Thyroid gland (tissue), 4 donors: ENCODE measurements at places on chromosomes 13 and 19. TPM values are rescaled to one million over a fixed set of nuclear protein-coding genes. Genes with fewer than 3 reads are reported as not detected.

Gene IGSF23
- not detected for total RNA-seq

GRCh38 chr13:102572323-102572722 is 24.5 kb upstream of the TPP2 start:
- DNase-seq, result no peak

Gene PBX4
- 62.4 TPM for total RNA-seq

DNA sequence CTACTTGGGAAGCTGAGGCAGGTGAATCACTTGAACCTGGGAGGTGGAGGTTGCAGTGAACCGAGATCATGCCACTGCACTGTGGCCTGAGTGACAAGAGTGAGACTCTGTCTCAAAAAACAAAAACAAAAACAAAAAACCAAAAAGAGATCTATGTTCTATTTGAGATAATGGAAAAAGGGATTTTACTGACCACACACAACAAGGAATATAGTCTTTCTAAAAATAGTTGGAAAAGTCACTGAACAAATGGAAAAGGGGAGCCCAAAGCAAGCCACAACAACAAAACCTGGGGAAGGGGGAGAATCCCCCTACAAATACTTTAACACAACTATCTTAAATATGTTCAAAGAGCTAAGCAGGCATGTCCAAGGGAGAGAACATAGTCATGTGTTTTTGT is 37.3 kb downstream of the ZNF558 start:
- DNase-seq, result no peak

Gene MAG
- total RNA-seq, result 1.7 TPM

DNA sequence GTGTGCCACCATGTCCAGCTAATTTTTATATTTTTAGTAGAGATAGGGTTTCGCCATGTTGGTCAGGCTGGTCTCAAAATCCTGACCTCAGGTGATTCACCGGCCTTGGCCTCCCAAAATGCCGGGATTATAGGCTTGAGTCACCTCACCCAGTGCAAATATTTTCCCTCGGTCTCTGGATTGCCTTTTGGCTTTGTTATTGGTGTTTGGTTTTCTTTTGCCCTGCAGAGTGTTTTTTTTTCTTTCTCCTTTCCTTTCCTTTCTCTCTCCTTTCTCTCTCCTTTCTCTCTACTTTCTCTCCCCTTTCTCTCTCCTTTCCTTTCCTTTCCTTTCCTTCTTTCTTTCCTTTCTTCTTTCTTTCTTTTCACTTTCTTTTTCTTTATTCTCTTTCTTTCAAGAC is 33.2 kb downstream of the KDM4B start:
- no peak for DNase-seq

DNA sequence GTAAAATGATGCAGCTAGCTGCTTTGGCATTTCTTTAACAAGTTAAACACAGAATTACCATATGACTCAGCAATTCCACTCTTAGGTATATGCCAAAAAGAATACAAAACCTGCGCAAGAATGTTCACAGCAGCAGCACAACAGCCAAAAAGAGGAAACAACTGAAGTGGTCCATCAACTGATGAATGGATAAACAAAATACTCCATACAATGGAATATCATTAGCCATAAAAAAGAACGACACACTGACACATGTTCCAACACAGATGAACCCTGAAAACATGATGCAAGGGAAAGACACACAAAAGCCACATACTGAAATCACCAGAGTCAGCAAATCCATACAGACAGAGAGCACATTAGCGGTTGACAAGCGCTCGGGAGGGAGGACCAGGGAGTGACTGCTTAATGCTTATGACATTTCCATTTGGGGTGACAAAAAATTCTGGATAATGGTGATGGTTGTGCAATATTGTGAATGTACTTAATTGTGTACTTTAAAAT is 3.0 kb downstream of the PCID2 start:
- no peak for DNase-seq

- no peak for DNase-seq
Measured at GRCh38 chr13:20700288-20700687, 3.2 kb upstream of the IL17D start.

GRCh38 chr13:48155848-48156247 is 60.9 kb upstream of the MED4 start:
- no peak for DNase-seq

- DNase-seq, result no peak
Measured at GRCh38 chr13:20090349-20090748, 70.5 kb downstream of the GJA3 start.

GRCh38 chr19:11784356-11784755 is 14.0 kb upstream of the ZNF491 start:
- no peak for DNase-seq

Gene DACT3
- total RNA-seq, result 1.7 TPM

Gene LILRA6
- 1.1 TPM for total RNA-seq

GRCh38 chr13:36555151-36555986 is 118.5 kb upstream of the SERTM1 start:
- DNase-seq, result no peak

DNA sequence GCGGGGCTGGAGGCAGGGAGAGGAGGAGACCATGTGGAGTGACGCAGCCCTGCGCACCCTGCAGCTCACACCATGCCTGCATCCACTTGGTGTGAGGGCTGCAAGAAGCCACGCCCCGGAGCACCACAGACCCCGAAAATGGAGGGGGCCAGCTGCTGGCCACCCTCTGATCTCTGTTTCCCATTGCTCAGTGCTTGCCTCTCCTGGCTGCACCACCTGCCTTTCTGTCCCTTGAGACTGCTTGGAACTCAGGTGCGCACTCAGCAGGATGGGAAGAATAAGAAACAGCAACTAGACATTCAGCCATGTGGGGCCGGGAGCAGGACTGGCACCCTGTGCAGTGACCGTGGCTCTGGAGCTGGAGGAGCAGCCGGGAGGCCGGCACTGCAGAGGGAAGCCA is 64.0 kb downstream of the ANKRD10 start:
- no peak for DNase-seq

DNA sequence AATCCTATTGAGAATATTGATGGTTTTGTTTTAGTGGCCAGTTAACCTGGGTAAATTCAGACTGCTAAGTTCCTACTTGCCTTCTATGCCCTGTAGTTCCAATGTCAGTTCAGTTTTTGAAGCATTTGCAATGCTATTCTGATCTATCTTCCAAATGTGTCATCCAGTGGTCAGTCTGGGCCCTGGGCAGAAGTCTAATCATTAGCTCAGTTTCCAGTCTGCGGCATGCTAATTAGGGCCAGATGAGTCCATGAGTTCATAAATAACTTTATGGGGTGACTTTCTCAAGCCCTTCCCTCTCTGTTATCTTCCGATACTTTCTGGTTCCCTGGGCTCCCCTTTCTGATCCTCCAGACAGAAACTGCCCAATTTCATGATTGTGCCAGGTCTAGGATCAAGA is 32.7 kb downstream of the FAM187B start:
- DNase-seq, result no peak

DNA sequence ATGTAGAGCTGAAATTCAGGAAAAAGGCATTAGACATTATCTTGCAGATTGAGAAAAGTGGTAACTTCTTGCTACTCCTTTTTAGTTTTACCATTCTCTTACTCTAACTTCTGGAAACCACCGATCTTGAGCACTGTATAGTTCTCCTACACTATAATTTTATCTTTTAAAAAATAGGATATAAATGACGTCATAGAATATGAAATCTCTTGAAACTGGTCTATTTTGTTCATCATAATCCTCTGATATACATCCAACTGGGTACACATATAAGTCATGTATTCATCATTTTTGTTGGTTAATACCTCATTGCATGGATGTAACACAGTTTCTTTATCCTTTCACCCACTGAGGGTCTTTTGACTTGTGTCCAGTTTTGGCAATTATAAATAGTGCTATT is 629.9 kb upstream of the PRR20A start:
- DNase-seq, result no peak

DNA sequence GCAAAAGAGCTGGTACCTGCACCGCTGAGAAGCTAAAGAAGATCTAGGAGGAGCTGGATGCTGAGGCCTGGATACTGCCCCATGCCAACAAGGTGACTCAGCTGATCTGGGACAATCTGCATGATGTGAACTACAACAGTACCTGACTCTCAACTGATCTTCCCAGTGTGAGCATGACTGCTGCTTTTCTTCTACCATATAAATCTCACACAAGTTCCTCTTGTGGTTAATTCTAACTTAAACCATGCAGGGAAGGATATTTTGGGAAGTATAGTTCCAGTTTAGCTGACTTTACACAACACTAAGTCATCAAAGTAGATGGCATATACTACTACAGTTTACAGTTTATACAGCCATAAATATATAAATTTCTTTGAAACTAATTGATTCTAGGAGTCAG is 91.9 kb downstream of the SLAIN1 start:
- DNase-seq, result no peak

- DNase-seq, result no peak
Measured at GRCh38 chr13:40874138-40874779, 84.8 kb downstream of the SLC25A15 start.

Gene DNAAF3
- total RNA-seq, result 3.3 TPM

Gene FAAP24
- total RNA-seq, result 1.2 TPM

DNA sequence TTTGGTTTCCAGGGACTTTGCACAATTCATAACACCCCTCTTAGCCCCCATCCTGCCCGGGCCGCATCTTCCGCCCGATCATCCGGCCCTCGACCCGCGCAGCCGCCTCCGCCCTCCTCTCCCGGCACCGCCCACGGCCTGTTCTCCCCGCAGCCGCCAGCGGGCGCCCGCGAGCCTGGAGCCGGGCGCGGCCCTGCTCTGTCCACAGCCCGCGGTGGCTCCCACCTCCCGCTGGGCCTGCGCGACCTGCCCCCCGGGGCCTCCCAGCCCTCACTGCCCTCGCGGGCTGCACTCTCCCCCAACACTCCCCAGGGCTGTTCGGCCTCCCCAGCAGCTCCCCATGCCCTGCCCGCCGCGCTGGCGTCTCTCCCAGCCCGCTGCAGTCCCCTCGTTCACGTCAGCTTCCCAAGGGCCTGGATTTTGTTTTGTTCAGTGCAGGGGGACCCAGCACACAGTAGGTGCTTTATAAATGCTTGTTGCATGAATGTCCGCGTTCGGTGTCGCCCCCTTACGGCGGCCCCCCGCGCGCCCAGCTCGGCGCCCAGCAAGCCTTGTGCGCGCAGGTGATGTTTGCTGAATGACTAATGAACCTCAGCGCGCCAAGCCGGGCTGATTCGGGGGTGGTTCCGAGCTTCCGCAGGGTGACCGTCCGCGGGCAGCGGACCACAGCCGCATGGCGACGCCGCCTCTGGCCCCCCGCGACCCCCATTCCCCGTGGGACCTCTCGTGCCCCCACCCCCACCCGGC is 4.6 kb upstream of the APC2 start:
- peak; percentile 54 for DNase-seq

Gene AMH
- total RNA-seq, result 4.2 TPM

- DNase-seq, result no peak
Measured at GRCh38 chr13:78606471-78607408, 3.4 kb upstream of the POU4F1 start.

DNA sequence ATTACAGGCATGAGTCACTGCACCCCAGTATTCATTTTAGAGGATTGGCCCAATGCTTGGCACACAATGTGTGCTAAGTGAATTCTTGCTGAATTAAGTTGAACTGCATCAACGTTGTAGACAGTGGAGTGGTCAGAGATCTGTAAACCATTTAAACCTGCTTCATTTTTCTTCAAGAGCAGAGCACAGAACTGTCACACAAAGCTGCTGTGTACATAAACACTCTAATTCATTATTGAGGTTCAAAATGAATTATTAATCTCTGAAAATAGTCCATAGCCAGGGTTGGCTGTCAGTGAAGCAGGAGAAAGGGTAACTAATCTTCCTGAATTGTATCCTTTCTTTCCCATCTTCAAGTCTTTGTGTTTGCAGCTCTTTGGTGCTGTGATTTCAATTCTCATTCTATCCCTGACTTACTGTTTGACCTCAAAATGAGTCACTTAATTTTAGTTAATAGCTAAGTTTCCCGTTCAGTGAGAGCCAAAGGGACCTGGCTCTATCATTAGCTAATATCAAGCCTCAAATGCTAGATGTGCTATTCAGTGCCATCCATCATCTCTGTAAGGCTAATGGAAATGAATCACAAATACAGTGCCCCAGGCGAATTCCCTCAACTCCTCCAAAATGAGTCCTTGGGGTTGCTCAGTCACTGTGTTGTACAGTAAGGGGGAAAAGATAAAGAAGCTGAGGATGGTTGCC is 77.0 kb upstream of the TSC22D1 start:
- DNase-seq, result no peak

Gene FUT1
- total RNA-seq, result 3.0 TPM

Gene PSG6
- not detected for total RNA-seq

Gene NDUFA7
- total RNA-seq, result 28.0 TPM

Gene PRSS57
- total RNA-seq, result not detected

GRCh38 chr19:40671404-40671803 is 19.0 kb downstream of the NUMBL start:
- no peak for DNase-seq

GRCh38 chr19:6587093-6587820 is 3.7 kb downstream of the CD70 start:
- no peak for DNase-seq

Gene APLP1
- 5.3 TPM for total RNA-seq

DNA sequence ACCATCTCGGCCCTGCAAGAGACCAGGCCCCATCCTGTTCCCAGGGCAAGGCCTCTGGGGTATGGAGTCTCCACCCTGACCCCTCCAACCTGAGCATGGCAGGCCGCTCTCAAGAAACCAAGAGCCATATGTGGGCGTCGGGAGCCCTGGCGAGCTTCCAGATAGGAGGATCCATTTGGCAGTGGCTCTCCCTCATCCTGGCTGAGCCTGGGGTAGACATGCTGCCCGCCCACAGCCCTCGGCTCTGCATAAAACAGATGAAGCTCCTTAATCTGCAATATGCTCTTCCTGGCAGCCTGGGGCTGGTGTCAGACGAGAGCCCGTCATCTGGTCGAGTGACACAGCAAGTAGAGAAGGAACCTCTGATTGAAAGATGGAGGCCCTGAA is 6.1 kb downstream of the ATP13A1 start:
- DNase-seq, result no peak

- DNase-seq, result no peak
Measured at GRCh38 chr19:39934584-39935363, at the start of gene FCGBP. TSS of gene FCGBP (minus strand) at chr19:39934634.

- peak; percentile 28 for DNase-seq
Measured at GRCh38 chr19:46624958-46625661, at the start of gene PTGIR. TSS of gene PTGIR (minus strand) at chr19:46625089. CDS start at chr19:46624225, 864 bp downstream.

- peak; percentile 41 for DNase-seq
Measured at GRCh38 chr19:46000491-46001246, 5.4 kb downstream of the CCDC61 start.

- no peak for DNase-seq
Measured at GRCh38 chr13:97896446-97896845, 57.0 kb upstream of the IPO5 start.

- DNase-seq, result no peak
Measured at GRCh38 chr13:99902657-99903056, 68.9 kb downstream of the ZIC5 start.

Gene NCR1
- total RNA-seq, result not detected

DNA sequence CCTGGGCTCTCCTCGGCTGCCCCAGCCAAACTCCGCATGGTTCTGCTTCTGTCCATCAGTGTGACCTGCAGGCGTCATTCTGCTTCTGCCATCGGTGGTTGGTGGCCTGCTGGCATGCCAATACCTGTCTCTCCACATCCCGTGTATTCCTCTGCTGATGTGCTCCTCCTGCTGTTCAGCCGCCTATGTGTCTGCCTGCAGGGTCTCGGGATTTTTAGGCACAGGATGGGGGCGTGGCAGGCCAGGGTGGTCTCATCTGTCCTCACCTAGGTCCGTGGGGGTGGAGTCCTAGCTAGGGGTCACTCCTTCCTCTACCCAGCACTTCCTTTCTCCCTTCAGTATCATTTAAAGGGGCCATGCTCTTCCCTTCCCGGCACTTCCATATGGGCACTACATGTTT is 33.0 kb upstream of the SGCG start:
- no peak for DNase-seq

GRCh38 chr19:44776402-44777096 is 1.1 kb upstream of the CBLC start:
- DNase-seq, result no peak
